Right ventricle myocardium inferior (tissue), 1 donor: ENCODE measurements at places on chromosomes 1 and 21. TPM values are rescaled to one million over a fixed set of nuclear protein-coding genes. Genes with fewer than 3 reads are reported as not detected.
A peak's percentile ranks its signal among the peaks of the same experiment; 100 is the strongest.

GRCh38 chr1:98133131-98133530 is 212.3 kb upstream of the DPYD start:
- DNase-seq, result no peak

The CLIC6 gene
- 6.8 TPM for total RNA-seq

GRCh38 chr1:183234660-183235476 is 48.8 kb downstream of the LAMC2 start:
- peak; percentile 74 for DNase-seq

DNA sequence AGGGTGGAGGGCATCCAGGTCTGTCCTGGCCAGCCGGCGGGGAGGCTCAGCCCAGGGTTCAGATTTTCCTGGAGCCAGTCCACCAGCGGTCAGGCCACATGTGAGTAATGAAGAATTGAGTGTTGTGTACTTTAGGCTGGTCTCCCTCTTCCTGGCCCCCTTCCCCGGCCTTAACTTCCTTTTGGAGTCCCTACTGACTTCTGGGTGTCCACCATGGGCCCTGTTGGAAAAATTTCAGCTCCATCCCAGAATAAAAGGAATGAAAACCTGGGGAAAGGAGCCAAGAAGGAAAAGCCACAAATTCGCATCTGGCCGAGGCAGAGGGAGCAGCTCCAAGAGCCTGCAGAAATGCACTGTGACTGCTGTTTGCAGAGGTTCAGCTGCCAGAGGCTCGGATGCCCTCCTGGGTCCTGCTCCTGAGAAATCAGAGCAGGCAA is 35.5 kb upstream of the HHAT start:
- DNase-seq, result peak; percentile 85

The OPRD1 gene
- not detected for total RNA-seq

DNA sequence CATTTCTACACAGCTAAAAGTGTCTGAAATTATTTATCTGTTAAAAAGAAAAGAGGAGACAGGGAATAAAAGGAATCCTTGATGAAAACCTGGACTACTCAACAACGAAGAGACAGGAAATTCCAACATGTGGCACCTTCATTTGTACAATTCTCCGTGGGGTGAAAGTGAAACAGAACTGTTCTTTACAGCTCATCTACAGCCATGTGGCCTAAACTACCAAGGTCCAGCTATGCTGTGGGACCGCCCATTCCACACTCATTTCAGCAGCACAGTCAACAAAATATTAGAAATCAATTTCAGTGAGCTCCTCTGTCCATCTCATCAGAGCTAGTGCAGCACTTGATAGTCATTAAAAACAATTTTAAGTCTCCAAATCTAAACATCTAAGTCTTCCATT is 44.0 kb downstream of the UBR4 start:
- DNase-seq, result no peak

DNA sequence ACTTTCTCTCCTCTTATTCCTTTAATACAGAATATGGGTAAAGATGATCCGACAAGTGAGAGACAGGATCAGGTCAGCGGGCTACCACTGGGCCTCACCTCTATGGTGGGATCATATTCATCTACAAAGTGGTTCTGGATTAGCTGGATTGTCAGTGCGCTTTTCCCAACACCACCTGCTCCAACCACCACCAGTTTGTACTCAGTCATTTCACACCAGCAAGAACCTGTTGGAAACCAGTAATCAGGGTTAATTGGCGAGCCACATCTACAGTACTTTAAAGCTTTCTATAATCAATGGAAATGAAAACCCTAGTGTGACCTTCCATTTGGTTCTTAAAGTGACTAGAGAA is 643 bp downstream of the NRAS start:
- DNase-seq, result no peak

The EXO1 gene
- total RNA-seq, result 0.65 TPM

- DNase-seq, result no peak
Observed at GRCh38 chr21:25670726-25671125, 31.7 kb downstream of the JAM2 start.

The CD244 gene
- total RNA-seq, result 0.70 TPM

DNA sequence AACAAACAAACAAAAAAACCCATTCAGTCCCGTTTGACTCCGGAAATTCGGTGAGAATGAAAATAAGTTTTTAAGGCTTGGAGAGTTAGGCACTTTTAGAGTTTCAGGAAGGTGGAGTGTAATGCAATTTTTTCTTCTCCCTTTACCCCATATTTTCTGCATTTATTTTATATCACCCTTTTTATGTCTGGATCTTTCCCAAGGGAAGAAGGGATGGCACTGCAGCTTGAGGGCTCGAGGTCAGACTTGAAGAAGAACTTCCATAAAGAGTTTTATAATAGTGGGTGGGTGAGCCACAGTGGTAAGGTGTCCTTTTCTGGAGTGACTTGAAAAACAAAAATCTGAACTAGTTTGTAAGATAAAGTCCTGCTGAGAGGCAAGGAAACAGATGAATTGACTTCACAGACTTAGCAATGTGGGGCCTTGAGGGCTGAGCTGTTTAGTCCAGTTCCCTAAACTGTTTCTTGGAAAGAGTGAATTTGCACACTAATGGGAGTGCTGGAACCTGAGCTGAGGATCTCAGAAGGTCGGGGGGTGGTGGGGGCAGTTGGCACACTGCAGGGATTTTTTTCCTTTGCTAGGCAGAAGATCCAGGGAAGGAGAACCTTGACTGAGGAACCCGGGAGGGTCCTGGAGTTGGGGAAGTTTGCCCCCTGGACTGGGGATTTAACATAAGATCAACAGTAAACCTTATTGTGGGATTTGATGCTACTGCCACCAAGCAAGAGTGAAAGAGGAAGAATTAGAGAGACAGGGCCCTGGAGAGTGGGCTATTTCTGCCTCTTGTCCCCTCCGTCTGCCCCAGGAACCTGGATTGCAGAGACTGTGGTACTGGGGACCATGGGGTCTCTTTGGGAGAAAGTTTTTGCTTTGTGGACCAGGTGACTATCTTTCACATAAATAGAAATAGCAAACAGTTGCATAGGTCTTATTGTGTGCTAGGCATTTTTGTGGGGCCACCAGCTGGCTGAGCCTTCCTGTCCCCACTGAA is 1.8 kb upstream of the MEX3A start:
- no peak for DNase-seq

GRCh38 chr1:52603630-52604029 is 1.5 kb downstream of the GPX7 start:
- DNase-seq, result no peak

The WNT3A gene
- total RNA-seq, result not detected

GRCh38 chr1:211830055-211830327 is 572 bp downstream of the LPGAT1 start:
- DNase-seq, result no peak

- DNase-seq, result peak; percentile 54
Observed at GRCh38 chr1:53508991-53509666, 49.9 kb downstream of the DMRTB1 start.

DNA sequence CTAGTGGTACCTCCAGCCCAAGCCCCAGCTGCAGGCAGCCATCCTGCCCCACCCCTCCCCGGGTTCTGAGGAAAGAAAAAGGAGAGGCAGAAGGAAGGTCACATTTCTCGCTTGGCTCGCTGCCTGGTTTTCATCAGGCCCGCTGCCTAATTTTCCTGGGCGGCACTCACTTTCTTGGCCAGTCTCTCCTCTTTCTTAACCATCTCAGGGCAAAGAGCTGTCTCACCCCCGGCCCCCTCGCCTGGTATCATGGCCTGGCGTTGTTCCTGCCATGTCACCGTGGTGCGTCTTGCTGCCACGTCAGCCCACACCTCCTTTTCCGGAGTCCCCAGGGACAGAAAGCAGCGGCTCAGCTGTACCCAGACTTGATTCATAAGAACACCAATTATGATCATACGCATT is 26.6 kb upstream of the CASZ1 start:
- no peak for DNase-seq

The LAMB3 gene
- total RNA-seq, result 5.9 TPM

DNA sequence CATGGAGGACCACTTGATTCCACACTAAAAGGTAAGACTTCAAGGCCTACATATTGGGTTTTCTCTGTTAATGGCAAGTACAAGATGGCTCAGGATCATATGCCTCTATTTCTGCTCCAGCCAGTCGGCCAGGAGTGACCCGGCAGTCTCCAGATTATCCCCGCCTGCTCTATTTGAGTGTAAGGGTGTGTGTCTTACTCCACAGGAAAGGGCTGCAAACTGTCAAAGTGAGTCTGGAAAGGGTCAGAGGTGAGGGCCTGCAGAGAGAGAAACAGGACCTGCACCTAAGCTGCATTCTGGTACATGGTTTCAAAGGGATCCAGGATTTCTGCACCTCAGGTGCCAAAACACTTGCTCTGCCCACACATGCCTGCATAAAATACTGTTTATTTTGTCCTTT is 9.2 kb downstream of the ZNF692 start:
- DNase-seq, result no peak

GRCh38 chr1:53964109-53964508 is 18.0 kb downstream of the LRRC42 start:
- no peak for DNase-seq

DNA sequence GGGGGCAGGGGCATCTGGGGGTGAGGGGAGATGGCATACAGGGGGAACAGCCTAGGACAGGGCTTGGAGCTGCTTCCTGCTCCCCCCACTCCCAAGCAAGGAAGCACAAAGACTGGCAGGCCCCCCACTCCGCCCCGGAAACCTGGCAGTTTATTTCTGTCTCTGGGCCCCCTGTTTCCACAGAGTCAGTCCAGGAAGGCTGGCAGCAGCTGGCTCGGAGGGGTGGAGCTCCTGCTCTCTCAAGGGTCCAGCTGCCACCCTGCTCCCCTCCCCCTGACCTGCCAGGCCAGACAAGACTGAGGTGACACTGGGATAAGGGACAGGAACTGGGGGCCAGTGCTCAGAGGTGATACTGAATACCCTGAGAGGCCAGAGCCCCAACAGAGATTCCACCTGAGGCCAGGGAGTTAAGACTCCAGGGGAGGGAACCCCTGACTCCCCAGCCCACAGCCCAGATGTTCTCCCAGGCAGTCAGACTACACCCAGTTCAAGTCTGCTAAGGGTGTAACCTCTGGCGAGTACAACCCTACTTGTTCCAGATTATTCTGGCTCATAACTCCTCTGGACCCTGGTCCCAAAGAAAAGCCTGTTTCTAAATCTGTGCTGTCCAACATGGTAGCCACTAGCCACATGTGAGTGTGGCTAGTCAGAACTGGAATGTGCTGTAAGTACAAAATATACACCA is 26.3 kb downstream of the AHDC1 start:
- peak; percentile 56 for DNase-seq

DNA sequence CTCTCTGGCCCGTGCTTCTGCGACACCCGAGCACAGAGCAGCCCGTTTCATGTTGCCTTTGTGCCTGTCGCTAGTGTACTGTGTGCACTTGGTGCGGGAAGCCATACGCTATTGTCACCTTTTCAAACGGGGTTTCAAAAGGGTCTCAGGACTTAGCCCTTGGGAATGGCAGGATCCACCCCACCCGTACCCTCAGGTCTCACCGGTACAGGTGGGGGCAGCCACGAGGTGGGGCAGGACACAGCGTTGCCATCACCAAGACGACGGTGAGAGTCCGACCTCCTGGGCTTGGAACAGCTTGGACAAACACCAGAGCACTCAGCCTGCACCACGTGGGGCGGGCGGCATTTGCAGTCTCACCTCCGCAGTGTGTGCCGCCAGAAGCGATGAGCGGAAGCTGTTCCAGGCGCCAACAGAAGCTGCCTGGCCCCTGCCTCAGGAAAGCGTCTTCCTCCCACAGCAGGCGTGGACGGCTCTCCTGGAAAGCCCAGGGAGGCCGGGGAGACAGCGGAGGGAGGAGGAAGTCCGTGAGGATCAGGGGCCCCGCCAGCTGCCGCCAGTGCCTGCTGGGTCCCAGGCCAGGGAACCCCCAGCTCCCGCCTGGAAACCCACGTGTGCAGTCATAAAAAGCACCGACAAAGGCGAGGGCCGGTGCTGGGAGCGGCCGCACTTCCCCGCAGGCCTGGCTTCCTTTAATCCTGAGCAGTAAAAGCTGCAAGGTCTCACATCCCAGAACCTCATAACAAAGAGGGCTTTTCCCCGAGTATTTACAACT is 131.3 kb upstream of the ARHGEF16 start:
- no peak for DNase-seq

The FNDC10 gene
- total RNA-seq, result 3.0 TPM

The LYPD8 gene
- not detected for total RNA-seq

DNA sequence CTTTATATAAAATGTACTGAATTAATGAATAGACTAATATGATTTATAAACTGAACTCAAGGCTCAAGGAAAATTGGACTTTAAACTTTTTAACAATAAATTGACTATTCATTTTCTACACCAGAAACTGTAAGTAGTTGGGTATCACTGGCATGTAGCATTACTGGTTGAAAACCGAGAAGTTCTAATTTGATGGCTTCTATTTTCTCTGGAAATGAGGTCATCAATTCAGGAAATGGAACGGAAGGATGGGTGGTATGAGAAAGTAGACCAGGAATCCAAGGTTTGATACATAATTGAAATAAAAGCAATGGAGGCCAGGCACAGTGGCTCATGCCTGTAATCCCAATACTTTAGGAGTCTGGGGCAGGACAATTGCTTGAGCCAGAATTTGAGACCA is 50.4 kb downstream of the RERE start:
- no peak for DNase-seq
